ENCODE measurements at places on chromosomes 1 and 21.

GRCh38 chr1:106254748-106255147, 801.7 kb upstream of the PRMT6 start:
- no peak for DNase-seq

- DNase-seq, result no peak
Measured at GRCh38 chr1:212586206-212587015, 22.1 kb upstream of the ATF3 start.

DNA sequence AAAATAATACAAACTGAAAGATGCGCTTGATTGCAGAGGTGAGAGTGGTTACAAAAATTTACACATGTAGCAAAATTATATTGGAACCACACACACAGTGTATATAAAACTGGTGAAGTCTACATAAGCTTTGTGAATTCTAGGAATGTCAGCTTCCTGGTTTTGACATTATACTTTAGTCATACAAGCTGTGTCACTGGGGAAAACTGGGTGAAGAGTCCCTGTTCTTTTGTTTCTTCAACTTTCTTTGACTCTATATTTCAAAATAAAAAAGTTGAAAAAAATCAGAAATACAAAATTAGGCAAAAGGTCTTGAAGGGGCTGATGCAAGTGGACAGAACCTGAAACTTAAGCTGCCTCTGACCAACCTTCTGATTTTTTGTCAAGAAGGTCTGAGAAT, 3.0 kb downstream of the C1QC start:
- no peak for DNase-seq

- no peak for DNase-seq
Measured at GRCh38 chr1:184739796-184740195, 14.9 kb downstream of the EDEM3 start.

DNA sequence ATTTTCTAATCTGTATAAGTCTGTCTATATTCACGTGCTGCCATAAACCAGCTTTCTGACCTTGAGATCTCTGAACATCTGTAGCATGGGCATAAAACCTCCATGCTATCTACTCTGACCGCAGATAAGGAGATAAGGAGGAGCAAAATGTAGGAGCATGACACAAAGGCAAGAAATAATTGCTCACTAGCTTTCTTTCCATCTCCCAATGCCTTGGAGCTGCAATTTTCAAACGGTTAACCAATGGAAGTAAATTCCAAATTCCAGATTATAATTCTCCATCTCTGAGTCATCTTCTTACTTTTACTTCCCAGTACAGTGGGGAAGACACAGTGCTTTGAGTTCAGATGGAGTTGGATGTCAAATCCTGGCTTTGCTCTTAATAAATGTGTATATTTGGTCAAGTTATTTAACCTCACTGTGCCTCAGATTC, 41.6 kb downstream of the CD58 start:
- DNase-seq, result peak; percentile 16

- DNase-seq, result no peak
Measured at GRCh38 chr1:1788646-1789431, 10.6 kb upstream of the NADK start.

DNA sequence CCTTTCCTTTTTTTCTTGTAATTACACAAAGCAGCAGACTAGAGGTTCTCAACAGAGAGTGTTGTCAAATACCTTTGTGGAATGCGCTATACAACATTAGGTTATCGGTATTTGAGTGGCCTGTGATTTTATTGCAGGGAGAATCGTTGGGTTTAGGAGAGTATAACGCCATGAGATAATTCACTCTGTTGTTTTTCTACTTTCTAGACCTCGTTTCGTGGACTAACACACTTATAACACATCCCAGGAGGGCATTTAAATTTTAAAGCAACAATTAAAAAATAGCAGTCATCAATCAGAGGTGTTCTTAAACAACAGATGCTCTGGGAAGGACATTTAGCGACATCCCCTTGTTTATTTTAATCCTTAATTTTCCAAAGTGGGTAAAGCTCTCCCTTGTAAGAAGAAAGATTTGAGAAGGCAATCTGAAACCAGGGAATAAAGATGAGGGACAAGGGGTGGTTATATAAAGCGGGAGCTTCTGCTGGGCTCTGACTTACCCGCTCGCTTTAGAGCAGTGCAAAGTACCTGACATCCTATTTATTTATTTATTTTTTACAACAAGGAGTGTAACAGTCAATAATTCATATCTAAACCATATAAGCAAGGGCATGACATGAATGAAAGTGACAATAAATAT, 4.9 kb downstream of the PBX1 start:
- no peak for DNase-seq

DNA sequence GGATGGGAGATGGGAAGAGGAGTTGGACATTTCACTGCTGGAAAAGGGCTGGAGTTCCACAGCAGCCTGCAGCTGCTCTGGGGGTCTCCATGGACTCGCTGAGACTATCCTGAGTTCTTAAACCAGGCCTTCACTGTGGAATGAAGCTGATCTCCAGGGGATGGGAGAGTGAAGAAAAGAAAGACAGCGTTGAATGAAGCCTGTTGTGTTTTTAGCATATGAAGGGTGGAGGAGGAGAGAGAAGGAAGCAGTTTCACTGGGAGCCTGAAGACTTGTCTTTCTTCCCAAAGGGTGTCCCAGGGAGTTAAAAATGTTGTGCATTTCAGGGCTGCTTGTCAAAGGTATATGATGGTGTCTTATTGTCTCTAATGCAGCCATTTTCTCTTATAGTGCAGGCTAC, 9.2 kb downstream of the ROR1 start:
- DNase-seq, result no peak

GRCh38 chr1:119541389-119541788, 34.4 kb downstream of the HSD3B1 start:
- DNase-seq, result no peak

DNA sequence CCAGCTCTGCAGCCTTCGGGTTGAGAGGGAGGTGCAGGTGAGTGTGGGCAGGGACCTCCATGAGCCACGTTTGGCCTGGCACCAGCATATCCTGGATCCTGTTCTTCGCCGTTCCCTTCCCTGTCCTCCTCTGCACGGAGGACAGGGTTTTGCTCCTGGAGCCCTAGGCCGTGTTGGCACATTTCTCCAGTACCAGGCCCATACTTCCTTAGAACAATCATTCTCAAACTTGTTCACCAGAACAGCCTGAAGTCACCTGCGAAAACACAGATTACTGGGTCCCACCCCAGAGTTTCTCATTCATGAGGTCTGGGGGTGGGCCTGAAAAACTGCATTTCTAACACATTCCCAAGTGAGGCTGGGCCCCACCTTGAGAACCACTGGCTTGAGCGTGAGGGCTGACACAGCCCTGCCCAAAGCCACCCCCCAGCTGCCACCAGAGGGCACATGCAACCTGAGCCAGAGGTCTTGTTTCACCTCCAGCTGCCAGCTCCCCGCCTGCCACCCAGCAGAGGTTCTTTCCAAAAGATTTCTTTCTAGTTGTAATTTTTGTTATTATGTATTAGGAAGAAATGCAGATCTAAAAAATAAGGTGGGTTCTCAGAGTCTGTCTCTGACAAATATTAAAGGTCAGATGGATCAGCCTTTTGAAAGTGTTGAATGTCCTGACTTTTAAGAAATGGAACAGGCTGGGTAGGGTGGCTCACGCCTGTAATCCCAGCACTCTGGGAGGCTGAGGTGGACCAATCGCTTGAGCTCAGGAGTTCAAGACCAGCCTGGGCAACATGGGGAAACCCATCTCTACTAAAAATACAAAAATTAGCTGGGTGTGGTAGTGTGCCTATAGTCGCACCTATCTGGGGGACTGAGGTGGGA, 39.6 kb upstream of the LDLRAP1 start:
- DNase-seq, result no peak

DNA sequence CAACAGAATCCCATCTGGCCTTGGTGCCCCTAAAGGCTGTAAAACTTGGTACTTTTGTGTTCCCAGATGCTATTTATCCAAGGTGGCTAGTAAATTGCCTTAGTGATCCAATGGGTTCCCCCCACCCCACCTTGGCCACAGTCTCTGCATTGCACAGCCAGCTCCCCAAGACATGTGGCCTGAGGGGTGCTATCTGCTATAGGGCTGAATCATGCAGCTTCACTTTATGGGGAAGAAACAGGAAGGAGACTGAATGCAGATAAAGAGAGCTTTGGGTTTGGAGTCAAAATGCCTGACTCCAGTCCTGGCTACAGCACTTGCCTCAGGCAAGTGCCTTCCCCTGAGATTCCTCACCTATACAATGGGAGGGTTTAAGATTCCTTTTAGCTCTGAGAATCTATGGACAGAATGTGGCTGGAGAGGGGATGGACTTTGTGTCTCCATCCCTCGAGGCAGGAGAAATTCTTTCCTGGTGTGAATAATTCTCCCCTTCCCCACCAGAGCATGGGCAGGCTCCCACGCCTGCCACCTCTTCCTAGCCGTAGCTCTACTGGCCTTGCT, 6.5 kb downstream of the RHEX start:
- DNase-seq, result no peak

- no peak for DNase-seq
Measured at GRCh38 chr1:119908661-119909060, 12.3 kb upstream of the ADAM30 start.

- DNase-seq, result no peak
Measured at GRCh38 chr1:5659606-5660005, 332.6 kb downstream of the NPHP4 start.

- peak; percentile 84 for DNase-seq
Measured at GRCh38 chr1:108816049-108816893, 40.6 kb downstream of the AKNAD1 start.

DNA sequence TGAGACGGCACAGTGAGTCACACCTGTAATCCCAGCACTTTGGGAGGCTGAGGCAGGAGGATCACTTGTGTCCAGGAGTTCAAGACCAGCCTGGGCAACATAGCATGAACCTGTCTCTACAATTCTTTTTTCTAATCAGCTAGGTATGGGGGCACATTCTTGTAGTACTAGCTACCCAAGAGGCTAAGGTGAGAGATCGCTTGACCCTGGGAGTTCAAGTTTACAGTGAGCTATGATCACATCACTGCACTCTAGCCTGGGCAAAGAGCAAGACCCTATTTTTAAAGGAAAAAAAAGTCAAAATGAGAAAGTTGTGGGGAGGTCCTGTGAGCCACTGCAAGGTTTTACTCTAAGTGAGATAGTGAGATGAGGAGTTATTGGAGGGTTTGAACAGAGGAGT, 34.8 kb upstream of the AHCTF1 start:
- no peak for DNase-seq

GRCh38 chr1:77716065-77716464, 33.6 kb upstream of the ZZZ3 start:
- no peak for DNase-seq

DNA sequence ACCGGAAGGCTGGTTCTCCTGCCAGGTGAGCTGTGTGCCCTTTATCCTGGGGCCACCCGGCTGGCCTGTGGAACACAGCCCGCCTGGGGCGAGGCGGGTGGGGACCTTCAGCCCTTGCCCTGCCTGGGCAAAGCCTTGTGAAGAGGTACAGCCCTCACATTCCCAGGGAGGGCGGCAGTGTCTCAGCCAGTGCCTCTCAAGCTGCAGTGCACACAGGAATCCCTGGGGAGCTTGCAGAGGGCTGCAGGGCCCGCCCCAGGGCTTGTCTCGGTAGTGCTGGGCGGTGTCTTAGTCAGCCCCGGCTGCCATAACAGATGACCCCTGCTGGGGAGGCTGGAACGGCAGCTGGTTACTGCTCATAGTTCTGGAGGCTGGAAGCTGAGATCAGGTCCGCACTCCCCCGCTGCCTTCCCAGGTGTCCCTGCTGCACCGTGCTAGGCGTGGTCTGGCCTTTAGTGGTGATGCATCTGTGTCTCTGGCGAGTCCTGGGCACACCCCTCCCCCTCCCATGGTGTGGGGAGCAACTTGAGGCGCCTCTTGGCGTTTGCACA, 12.6 kb downstream of the DFFB start:
- no peak for DNase-seq

- peak; percentile 54 for DNase-seq
Measured at GRCh38 chr1:169546087-169546995, 39.9 kb downstream of the F5 start.

DNA sequence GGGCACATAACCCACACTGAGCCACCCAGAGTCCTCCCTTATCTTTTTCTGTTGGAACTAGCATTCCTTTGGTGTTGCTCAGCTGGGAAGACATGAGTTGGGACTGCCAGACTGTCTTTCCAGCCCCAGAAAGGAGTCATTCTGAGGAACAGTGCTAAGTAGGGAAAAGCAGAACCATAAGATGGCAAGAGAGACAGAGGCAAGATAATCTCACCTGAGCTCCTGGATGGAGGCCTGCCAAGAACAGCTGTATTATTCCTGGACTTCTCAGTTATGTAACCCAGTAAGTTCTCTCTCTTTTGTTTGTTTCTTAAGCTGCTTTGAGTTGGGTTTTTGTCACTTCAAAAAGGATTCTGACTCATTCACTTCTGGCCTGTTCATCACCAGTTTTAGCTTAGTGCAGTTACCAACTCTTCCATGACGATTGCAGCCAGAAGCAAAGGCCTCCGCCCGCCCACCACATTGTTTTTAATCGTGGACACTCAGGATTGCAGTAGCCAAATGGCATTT, 134.4 kb downstream of the OMA1 start:
- DNase-seq, result peak; percentile 33

DNA sequence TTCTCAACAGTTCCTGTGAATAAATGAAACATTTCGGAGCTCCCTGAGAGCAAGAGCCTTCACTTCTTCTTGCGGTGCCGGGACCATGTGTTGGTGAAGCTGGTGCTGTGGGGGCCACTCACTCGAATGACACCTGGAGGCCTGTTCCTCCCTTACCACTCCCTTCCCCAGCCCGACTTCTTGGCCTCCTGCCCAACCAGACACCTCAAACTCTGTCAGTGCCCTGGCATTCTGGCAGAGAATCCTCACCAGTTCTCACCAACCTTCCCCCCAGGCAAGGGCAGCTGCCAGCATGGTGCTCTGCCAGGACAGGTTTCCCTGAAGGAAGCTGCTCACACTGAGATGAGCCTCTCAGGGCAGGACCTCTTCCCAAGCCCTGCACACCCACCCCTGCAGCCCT, 68.3 kb downstream of the MPZL1 start:
- DNase-seq, result no peak

DNA sequence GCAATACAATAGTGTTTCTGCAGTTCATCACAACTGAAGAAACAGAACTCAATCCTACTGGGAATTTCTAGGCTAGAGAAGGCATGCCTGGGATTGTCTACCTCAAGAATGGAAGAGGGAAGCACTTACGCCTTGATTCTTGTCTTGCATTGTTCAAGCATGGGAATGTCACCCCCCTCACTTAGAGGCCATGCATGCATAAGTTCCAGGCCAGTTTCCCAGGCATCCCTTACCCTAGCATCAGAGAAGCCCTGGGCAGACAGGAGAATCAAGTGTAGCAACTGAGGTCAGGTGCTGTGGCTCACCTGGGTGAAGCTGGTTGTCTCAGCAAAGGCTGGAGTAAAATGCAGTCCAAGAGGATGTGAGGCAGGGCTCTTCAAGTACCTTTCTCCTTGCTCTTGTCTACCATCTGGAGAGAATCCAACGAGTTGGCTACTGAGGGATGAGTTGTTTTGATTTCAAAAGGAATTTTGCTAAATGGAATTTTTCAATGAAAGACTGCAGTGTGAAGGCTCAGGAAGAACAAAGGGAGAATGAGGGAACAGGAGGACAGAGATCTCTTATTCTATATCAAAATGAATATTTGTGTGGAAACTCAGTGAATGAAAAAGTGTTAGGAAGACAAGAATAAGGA, 174.3 kb downstream of the NEK7 start:
- DNase-seq, result no peak

DNA sequence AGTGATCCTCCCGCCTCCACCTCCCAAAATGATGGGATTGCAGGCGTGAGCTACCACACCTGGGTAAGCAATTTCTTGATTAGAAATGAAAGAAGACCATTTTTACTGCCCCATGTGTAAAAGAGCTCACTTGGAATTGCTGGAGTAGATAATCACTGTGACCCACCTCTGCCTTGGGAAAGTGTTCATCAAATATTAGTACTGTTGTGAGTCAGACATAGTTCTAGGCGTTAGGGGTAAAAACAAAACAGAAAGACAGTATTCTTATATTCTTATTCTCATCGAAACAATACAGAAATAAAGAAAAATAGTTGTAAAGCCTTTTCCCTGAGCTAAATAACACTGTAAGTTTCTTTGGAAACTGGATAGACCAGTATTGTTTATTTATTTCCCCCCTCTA, 36.2 kb downstream of the CELF3 start:
- DNase-seq, result no peak
